ENCODE measurements at places on chromosomes 1 and 21.

GRCh38 chr1:89990976-89991831 lies 3.7 kb upstream of the ZNF326 start:
- no peak for DNase-seq

DNA sequence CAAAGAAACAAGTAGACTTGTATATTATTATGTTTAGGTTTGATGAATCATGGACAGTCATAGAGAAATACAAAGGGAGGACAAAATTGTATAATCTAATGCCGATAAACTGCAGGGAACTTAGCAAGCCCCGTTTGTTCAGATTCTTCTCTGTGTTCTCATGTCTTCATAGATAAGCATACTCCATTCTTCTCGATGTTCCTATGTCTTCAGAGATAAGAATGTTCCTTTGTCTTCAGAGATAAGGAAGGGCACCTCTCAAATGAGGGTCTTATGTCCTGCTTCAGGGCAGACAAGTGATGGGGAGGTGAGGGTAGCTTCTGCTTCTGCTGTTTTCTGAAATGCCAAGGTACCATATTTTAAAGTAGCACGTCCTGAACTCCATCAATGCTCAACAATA lies 19.7 kb upstream of the TADA1 start:
- DNase-seq, result no peak

DNA sequence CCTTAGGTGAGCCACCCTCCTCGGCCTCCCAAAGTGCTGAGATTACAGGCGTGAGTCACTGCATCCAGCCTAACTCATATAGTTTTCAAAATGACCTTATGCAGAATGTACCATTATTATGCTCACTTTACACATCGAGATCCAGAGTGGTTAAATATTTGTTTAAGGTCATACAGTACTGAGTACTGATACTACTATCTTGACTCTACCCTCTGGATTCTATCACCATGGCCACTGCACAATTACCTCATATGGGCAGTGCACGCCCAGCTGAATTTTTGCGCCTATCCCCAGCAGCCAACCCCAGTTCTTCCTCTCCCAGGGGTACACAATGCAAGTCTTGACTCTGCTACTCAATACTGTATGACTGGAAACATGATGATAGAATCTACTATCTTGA lies 56.7 kb downstream of the EDARADD start:
- no peak for DNase-seq

- no peak for DNase-seq
Observed at GRCh38 chr1:194333240-194333639, 1146.8 kb upstream of the B3GALT2 start.

- peak; percentile 39 for DNase-seq
Observed at GRCh38 chr1:83857103-83857502, 141.8 kb downstream of the TTLL7 start.

DNA sequence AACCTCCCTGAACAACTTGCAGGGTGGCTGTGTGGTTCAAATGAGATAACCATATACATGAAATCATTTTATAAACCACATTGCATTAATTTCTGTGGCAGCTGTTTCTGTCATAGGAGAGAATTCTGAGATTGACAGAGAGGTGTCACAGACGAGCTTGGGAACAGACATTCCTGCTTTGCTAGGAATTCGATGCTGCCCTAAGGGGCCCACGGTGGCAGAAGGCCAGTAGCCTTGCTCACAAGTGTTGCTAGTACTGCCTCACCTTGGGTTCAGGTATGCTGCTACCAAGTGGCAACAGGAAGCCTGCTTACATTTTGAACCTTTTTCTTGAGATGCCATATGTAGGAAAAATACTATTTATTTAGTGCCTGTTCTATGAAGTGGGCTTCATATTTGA lies 13.4 kb downstream of the KCNA10 start:
- DNase-seq, result no peak

- no peak for DNase-seq
Observed at GRCh38 chr1:71046891-71047634, 553 bp downstream of the PTGER3 start.

- DNase-seq, result peak; percentile 64
Observed at GRCh38 chr21:45541221-45542039, 810 bp downstream of the SLC19A1 start.

GRCh38 chr1:31830511-31830910 lies 14.7 kb upstream of the SPOCD1 start:
- DNase-seq, result no peak

DNA sequence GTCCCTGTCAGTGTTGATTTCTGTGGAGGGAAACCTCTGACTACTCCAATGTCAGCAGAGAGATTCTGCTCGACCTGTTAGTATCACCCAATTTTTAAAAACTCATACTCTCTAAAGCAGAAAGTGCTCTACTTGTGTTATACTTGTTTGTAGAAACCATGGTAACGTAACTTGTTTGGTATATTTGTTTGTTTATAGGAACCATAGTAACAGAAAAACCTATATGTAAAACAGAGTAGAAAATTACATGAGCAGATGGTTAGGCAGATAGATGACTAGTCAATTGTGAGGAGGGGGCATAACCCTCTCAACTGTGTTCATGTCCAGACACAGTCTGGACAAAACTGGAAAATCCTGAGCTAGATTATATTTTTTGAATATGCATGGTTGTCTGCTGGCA lies 6.7 kb downstream of the TRIM45 start:
- no peak for DNase-seq

GRCh38 chr1:236141447-236142252 lies 689 bp upstream of the GPR137B start:
- DNase-seq, result peak; percentile 65

DNA sequence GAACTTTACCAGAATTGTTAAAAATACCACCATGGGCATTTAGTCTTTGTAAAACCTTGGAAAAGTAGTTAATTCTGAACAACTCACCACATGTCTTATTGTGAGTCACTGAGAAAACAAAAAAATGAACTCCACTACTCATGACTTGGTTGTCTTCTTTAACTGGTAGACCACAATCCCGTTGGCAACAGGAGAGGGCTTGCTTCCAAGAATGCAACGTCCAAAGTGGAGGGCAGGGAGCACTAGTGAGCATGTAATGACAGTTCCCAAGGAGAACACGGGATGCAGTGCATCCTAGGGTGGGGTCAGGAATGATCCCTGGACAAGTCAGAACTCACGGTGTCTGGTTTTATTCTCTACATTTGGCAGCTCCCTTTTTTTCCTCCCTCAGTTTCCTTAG lies 15.2 kb upstream of the HMCN1 start:
- DNase-seq, result peak; percentile 85

GRCh38 chr1:18965206-18966173 lies 9.0 kb upstream of the IFFO2 start:
- DNase-seq, result peak; percentile 58

GRCh38 chr21:44834951-44835646 lies 17.2 kb upstream of the SUMO3 start:
- DNase-seq, result no peak

DNA sequence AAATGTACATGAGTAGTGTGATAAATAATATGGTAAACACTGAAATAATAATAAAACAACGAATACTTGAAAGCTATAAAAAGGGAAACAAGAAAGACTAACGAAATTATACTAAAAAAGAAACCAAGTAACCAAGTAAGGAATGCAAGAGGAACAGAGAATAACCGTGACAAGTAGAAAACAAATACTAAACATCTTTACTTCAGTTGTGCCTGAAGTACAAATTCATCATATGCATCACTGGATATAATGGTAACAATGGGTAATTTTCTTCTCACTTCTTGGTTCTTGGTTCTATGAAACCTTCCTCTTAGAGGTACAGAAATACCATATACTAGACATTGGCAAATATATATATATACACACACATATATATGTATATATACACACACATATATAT lies 1093.6 kb upstream of the B3GALT2 start:
- DNase-seq, result no peak

GRCh38 chr1:234978397-234979295 lies 150.0 kb downstream of the TOMM20 start:
- DNase-seq, result peak; percentile 91

DNA sequence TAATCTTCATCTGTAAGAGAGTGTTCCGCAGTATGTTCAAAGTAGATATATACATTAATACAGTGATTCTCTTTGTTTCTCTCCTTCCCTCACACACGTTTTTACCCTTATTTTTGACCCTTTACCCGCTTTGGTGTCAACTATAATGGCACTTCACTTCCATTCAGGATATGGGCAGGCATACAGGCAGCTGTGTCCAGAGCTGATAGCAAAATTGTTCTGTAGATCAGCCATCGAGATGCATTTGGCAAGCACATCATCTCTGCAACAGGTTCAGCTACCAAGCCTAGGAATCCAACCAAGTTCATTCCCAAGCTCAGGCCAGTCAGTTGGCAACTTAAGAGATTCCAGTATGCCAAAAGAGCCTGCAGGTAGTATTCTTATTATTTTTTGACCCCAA lies 74.8 kb downstream of the FNBP1L start:
- no peak for DNase-seq

- peak; percentile 98 for DNase-seq
Observed at GRCh38 chr1:14842891-14843290, 244.4 kb downstream of the KAZN start.

- DNase-seq, result no peak
Observed at GRCh38 chr1:203511513-203511912, 17.6 kb downstream of the OPTC start.

- DNase-seq, result no peak
Observed at GRCh38 chr1:36771240-36771639, 263.1 kb downstream of the GRIK3 start.

GRCh38 chr1:43836267-43836951 lies 97.2 kb upstream of the ARTN start:
- no peak for DNase-seq

DNA sequence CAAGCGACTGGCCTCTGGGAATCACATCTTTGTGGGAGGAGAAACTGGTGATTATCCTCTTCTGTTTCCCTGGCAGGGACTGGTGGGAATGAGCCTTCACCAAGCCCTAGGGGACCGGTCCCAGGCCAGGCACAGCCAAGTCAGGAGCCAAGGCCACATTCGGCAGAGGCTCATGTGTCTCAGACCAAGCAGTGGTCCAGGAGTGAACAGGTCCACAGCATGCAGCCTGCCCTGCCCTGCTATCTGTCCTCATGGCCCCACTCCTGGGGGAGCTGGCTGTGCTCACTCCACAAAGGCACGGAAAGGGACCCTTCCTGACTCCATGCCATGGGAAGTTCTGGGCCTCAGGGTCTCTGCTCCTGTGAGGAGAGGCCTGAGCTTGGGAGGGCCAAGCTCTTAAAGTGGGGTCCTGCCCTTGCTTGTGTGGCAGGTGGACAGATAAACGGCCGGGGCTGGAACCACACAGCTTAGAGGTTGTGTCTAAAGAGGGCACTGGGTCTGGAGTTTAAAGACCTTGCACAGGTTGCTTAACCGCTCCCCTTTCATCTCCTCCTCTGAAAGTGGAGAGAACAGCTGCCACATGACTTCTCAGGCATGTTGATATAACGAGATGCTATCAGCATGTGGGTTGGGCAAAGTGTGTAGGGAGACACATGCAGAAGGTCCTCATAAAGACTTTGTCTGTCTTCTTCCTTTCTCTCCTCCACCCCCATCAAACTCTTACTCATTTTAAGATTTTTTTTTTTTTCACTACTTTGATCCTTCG lies 57.5 kb downstream of the CASQ2 start:
- no peak for DNase-seq

- peak; percentile 80 for DNase-seq
Observed at GRCh38 chr1:207077470-207078377, 10.9 kb upstream of the C4BPB start.

DNA sequence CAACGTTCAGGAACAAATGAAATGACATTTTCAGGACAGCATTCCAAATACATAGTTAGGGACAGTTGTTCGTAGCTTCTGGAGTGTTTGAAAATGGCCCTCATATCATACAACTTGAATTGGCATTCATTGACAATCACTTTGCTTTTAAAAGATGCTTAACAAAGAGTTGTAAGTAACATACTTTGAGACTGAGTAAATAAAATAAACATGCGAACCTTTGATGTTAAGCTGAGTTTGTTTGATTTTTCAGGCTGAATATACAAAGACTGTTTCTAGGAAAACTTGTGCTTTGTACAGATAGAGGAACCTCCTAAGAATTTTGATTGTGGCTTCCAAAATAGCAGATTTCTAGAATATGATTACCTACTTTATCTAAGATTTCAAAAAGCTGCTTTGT lies 45.3 kb downstream of the ITSN1 start:
- DNase-seq, result no peak

DNA sequence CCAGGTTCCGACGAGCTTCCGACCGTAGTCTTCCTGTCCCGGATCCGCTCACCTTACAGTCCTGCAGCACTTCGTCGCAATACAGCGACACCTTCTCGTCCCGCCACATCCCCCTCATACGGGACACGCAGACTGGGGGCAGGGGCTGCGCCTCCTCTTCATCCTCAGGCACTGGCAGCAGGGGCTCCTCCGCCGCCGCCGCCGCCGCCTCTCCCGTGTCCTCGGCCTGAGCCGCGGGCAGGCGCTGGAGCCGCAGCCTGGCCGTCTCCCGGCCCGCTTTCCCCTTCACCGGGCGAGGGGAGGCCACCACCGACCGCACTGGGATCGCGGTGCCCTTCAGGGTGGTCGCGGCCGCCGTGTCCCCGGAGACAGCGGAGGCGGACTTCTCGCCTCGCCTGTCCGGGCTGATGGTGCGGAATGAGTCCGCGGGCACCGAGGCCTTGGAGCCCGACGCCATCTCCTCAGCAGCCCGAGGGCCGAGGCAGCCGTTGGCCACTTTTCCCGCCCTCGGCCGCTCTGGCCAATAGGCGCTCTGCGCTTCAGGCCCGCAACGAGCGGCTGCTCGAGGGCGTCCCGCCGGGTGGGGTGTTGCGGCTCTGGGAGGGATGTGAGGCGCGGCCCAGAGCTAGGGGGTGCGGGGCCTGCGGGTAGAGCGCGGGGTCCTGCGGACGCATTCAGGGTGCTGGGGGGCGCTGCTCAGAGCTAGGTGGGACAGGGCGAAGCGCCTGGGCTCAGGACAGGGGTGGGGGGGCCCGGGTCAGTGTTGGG lies at the start of gene SHCBP1L:
Gene SHCBP1L (minus strand): TSS at position 490 of the 768 bp plus-strand sequence. CDS start 33 bp downstream, at position 457.
- no peak for DNase-seq

DNA sequence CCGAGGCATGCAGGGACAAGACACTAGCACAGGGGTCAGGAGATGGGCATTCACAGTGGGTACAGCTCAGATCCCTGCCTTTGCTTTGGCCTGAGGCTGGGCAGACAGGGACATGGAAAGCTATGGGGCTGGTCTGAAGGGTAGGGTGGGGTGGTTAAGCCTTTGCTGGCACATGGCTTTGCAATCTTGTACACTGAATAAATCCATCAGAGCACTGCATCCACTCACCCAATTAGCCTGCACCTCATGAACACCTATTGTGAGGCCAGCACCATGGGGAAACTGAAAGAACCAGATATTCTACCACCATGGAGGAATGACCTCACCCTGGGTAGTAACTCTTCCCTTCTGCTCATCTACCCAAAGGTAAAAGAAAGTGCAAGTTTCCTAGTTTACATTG lies 199.6 kb upstream of the LMO4 start:
- no peak for DNase-seq
